ENCODE measurements at places on chromosomes 6 and 20.
A peak's percentile ranks its signal among the peaks of the same experiment; 100 is the strongest.

DNA sequence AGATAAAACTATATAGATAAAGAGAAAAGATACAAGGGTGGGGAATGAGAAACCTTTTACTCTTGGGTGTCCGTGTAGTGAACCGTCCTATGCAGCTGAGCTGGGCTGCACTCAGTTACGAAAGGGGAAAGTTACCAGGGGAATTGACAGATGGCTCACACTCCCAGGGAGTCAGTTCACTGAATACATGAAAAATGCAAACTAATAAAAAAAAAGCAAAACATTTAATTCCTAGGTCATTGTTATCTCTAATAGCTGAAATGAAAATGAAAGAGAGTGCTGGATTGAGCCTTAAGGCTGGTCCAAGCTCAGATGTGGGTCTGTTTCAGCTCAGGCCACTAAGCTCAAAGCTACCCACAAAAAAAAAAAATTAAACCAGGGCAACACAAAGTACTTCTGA is 138.0 kb downstream of the THBS2 start:
- ATAC-seq, result no peak

DNA sequence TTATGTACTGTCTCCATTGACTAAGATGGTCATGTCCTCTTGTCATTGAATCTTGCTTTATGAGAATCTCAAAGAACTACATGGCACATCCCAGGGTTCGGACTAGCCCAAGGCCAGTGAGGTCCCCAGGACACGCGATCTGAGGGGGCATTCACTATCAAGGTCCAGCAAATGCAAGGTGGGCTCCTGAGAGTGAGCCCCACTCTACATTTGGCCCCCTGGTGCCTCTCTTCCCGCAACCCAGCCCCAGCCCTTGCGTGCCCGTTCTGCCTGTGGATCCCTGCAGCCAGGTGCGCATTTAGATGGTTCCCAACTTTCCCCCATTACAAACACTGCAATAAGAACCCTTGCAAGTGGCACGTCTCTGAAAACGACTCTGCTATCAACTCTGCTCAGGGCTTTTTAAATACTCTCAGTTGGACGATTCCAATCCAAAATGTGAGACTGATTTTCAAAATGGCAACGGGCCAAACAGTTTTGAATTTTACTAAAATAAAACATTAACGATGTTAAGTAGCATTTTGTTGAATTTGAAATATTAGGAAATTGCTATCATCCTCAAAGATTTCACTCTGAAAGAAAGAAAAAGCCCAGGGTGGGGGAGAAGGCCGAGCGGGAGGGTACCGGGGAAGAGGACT is 59.6 kb downstream of the NFATC2 start:
- no peak for ATAC-seq

- peak; percentile 96 for ATAC-seq
These were observed 35.5 kb downstream of the BANF2 start for GRCh38 chr20:17735206-17735804.

DNA sequence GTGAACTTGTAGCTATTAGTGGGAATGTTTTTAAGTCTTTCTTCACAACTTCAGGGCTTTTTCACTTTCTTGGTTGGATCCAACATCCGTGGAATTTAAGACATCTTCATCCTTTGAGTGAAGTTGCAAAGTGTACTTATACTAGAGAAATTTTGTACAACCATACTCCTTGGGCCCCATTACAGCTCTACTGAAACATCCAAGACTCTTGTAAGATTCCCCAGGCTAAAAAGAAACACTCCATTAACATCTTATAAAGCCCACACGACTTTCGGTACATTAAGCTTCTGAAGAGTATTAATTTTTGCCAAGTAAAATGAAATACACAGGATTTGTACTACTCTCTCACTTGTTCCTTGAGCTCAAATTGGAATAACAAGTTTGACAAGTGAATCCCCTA is 5.4 kb downstream of the PCNA start:
- ATAC-seq, result no peak

GRCh38 chr6:132491303-132491702 is 21.6 kb downstream of the STX7 start:
- no peak for ATAC-seq

GRCh38 chr6:148583631-148584030 is 163.2 kb upstream of the UST start:
- no peak for ATAC-seq

DNA sequence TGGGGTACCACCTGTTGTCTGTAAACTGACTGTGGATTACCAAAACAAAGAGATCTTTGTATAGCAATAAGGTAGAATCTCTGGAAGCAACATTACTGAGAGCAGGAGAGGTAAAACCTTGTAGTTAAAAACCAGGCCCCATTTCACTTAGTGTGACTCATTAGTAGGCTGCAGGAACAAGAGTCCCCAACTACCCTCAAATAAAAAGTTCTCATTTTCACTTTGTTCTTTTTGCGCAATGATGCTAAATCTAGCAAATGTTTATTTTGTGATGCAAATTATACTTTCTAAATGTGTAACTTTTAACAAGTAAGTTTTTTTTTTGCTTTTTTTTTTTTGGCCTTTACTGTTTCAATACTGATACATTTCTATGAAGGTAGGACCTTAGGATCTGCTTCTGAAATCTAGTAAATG is 67.1 kb downstream of the ESF1 start:
- ATAC-seq, result no peak

GRCh38 chr6:47200536-47201334 is 109.0 kb downstream of the TNFRSF21 start:
- no peak for ATAC-seq

- ATAC-seq, result peak; percentile 55
These were observed 20.4 kb downstream of the WFDC3 start for GRCh38 chr20:45771182-45771759.

- ATAC-seq, result no peak
These were observed 71.7 kb upstream of the SGK1 start for GRCh38 chr6:134389658-134390057.

- no peak for ATAC-seq
These were observed 7.1 kb downstream of the GLP1R start for GRCh38 chr6:39055661-39056060.
